Left renal pelvis (tissue), 4 donors: ENCODE measurements at places on chromosomes 1 and 21.

- no peak for DNase-seq
Observed at GRCh38 chr1:171206978-171207355, 21.9 kb downstream of the FMO2 start.

GRCh38 chr1:111203681-111204200 is 3.3 kb upstream of the DENND2D start:
- no peak for DNase-seq

- no peak for DNase-seq
Observed at GRCh38 chr1:41360074-41360785, 1.0 kb upstream of the FOXO6 start.

GRCh38 chr1:239647045-239647444 is 260.7 kb downstream of the CHRM3 start:
- no peak for DNase-seq

GRCh38 chr1:36016686-36017085 is 67.2 kb upstream of the TEKT2 start:
- no peak for DNase-seq

- no peak for DNase-seq
Observed at GRCh38 chr1:10808441-10808840, 12.0 kb upstream of the CASZ1 start.

GRCh38 chr1:89125913-89126580 is at the start of gene GBP2:
Gene GBP2 (minus strand): TSS chr1:89126114. CDS start chr1:89121966, 4,148 bp downstream.
- no peak for DNase-seq

- no peak for DNase-seq
Observed at GRCh38 chr1:205805082-205805711, 7.8 kb downstream of the SLC41A1 start.

- DNase-seq: no peak
Observed at GRCh38 chr1:70227439-70227838, 6.3 kb downstream of the SRSF11 start.

DNA sequence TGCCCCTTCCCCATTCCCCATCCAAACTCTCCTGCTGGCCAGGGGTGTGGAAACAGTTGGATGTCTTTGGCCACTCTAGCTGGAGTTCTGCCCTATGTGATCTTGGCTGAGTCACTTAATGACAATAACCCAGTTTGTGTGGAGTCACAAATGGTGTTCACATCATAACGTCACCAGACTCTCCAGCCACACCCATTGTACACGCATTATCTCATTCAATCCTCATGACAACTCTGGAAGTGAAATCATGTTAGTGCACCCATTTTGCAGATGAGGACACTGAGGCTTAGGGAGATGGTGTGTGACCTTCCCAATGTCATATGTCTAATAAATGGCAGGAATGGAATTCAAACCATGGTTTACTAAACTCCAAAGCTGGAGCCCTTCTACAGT is 1.2 kb upstream of the CDA start:
- DNase-seq: no peak

GRCh38 chr1:244369256-244370057 is 82.3 kb downstream of the ADSS2 start:
- no peak for DNase-seq

DNA sequence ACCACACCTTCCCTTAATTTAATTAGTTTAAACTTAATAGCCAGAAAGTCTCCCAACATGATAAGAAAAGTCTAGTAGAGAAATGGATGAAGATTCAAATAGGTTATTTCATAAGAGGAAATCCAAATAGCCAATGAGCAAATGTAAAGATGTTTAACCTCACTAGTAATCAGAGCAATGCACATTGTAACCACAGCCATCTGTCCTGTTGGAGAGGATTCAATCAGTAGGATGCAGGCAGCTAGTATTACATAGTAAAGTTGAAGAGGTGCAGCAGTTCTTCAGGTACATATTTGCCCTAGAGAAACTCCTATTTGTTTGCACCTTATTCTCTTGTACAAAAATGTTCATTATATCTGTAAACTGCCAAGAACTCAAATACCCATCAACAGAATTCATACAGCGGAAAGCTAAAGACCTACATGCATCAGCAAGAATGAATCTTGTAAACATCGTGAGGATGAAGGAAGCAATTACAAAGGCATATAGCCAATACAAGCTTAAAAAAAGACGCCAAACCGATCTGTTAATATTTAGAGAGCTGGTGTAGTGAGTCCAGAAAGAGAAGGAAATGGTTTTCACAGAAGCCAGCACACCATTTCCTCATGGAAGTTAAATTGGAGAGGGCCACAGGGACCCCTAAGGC is 27.9 kb downstream of the DIP2A start:
- no peak for DNase-seq

DNA sequence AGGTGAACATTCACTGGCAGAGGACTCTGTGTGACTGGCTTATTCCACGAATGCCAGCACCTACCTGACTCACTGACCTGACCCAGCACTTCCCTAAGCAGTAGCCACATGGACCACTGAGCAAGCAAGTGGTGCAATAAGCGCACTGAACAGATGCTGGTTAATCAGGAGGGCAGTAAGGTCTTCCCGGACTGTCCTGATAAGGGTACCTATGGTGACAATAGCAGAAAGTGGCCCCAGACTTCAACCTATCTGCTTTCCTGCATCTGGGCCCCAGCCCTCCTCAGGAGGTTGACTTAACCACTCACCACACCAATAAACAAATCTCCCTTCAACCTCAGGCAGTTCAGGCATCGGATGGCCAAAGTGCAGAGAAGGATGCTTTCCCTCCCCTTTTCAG is 65.7 kb downstream of the SETD4 start:
- DNase-seq: no peak

DNA sequence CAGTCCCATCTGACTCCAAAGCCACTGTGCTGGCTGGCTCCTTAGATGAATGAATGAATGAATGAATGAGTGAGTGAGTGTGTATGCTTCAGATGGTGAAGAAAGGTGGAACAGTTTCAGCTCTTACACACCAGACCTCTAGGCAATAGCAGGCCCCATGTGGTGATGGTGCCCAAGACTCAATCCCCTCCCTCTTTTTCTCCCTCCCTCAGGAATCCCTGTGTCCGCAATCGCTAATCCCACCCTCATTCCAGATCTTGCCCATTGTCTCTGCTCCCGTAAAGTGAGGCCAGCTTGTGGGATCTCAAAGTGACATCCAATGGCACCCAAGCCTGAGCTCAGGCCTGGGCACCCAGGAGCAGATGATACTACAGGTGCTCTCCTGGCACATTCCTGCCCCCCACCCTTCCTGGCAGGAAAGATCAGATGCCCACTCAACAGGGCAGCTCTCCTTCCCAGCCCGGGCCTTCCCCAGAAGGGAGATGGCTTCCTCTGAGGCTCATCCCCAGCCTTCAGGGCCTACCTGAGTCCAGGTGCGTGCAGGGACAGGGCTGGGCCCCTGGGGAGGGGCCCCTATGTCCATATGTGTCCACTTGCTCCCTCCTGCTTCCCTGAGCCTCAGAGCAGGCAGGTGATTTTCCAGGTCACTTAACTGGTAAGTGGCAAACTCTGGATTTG is 106.4 kb downstream of the HMGB4 start:
- no peak for DNase-seq
